ENCODE measurements at places on chromosomes 13 and 19.

GRCh38 chr19:12205296-12205695 lies 42.4 kb downstream of the ZNF136 start:
- no peak for DNase-seq

DNA sequence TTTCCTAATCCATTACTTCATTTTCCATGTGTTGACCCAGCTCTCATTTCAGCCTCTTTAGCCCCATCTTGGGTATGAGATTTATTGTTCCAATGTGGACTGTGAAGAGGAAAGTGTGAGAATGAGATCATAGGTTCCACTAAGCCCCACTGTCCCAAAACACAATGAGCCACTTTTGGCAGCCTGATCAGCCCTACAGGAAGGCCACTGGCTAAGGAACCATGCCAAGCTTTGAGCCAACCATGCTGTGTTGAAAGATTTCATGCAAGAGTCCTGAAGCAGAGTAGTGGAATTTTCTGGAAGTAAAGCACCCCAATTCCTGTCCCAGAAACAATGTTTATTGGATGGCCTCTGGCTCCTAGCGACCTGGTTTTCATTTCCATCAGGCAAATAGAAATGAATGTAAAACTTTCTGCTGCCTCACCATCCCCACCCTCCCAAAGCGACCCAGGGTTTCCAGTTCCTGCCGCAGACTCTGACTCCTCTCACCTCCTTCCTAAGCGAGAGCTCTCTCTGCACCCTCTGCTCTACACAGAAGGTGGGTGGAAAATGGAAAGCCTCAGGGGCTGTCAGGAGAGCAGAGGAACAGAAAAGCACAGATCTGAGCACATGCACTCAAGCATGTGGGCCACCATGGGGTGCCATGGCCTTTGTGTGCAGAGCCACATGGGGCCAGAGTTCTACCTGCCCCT lies 73.1 kb downstream of the KCTD12 start:
- DNase-seq = no peak

GRCh38 chr19:18915639-18916038 lies 3.5 kb downstream of the COPE start:
- peak; percentile 65 for DNase-seq

- DNase-seq = no peak
Measured at GRCh38 chr13:99467764-99468163, 33.5 kb upstream of the TM9SF2 start.

- DNase-seq = no peak
Measured at GRCh38 chr13:43375797-43376465, 352.5 kb downstream of the DNAJC15 start.

DNA sequence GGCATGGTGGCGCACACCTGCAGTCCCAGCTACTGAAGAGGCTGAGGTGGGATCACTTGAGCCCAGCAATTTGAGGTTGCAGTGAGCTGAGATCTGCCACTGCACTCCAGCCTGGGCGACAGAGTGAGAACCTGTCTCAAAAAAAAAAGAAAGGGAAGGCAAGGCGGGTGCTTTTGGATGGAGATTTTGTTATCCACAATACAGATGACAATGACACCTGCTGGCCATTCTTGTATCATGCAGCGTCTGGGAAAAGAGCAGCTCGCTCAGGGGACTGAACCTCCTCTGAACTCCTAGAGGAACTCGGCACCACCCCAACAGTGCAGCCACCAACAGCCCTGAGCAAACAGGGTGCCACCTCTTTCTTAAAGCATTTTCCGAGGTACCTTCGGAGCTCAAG lies 22.8 kb downstream of the HAUS8 start:
- DNase-seq = peak; percentile 19

DNA sequence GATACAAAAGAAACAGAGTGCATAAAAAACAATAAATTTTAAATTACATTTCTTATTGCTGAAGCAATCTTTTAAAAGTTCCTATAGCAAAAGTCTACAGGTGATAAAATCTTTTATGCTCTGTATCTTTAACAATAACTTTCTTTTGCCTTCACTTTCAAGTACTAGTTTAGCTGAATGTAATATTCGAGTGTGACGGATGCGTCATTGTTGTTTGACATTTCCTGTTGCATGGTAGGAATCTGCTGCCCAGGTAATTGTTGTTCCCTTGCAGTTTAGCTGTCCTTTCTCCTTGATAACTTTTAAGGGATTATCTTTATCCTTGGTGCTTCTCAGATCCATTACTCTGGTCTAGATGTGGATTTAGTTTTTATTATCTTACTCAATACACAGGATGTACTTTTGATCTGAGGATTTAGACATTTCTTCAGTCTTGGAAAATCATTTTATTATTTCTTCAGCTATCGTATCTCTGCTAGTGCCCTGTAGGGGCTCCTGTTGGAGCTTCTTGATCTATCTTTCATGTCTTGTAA lies 2.1 kb upstream of the CPB2 start:
- DNase-seq = no peak

DNA sequence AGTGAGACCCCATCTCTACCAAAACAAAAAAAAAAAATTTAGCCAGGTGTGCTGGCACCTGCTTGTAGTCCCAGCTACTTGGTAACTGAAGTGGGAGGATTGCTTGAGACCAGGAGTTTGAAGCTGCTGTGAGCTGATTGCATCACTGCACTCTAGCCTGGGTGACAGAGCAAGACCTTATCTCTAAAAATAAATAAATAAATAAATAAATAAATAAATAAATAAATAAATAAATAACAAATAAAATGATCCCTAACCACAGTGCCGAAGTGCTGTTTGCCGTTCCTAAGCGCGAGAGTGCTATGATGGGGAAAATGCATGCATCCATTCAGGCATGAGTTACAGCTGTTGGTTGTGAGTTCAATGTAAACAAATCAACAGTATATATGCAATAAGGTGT lies 27.2 kb downstream of the WDR88 start:
- no peak for DNase-seq

- DNase-seq = peak; percentile 57
Measured at GRCh38 chr19:11949201-11949600, 15.6 kb upstream of the ZNF763 start.

DNA sequence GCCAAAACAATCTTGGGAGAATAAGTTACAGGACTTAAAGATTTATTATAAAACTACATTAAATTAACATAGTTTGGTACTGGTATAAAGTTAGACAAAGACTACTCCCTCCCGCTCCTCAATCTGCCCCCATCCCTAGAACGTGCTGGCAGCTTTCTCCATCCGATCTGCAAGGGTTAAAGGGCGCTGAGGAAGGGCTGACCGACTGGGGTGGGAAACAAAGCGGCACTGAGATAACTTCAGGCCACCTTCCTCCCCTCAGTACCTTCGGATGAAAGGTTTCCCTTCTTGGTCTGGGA lies 790 bp upstream of the SUGT1 start:
- DNase-seq = no peak

DNA sequence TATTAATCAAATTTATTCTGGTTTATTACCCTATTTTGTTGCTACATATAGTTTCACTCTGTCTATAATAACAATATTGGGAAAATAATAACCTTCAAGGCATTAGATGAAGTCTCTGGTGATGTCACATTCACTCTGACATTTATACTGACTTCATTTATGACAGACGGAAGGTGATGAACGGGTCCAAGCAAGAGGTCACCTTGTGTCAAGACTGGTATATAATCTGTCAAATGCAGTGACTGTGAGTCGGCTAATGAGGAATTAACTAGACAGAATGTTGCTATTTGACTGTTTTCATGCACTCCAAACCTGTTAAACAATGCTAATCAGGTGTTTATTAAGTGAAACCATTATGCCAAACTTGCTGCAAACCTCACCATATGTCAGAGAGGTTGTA lies 800.5 kb upstream of the KLHL1 start:
- DNase-seq = no peak

- DNase-seq = no peak
Measured at GRCh38 chr19:13803038-13803437, 7.8 kb downstream of the ZSWIM4 start.

GRCh38 chr13:98906746-98907502 lies 70.9 kb downstream of the DOCK9 start:
- DNase-seq = no peak

DNA sequence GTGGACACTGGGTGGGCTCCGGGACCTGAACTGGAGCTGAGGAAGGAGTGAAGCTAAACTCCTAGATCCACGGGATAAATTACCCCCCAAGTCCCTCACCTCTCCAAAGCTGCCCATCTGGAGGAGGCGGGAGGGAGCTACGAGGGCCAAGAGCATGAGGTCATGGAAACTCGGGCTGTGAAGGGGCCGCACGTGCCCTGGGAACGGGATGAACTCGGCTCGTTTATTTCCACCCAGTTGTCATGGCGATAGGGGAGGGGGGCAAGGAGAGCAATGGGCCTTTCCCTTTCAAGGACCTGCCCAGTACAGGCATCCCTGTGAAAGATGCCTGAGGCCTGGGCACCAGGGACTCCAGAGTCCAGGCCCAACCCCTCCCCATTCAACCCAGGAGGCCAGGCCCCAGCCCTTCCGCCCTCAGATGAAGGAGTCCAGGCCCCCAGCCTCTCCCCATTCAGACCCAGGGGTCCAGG lies 3.8 kb downstream of the PPP1R12C start:
- no peak for DNase-seq

GRCh38 chr13:25982907-25983306 lies 68.9 kb downstream of the SHISA2 start:
- no peak for DNase-seq

GRCh38 chr13:44648392-44649103 lies 72.4 kb upstream of the TSC22D1 start:
- DNase-seq = no peak

DNA sequence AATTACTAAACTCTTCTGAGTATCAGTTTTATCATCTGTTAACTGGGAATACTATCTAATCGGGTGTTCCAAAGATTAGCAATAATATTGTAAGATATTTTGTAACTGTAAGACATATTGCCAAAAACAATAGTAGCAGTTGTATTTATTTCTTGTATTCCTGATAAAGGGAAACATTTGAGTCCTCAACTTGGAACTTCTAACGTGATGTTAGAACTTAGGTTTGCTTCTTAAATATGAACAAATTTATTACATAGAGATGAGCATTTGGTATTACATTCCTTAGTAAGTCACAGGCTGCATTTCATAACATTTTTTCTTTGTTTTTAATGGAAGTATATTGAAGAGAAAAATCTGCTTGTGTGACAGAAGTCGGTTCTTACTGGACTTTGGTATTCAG lies 225.3 kb downstream of the NALCN start:
- DNase-seq = no peak

- no peak for DNase-seq
Measured at GRCh38 chr19:45824041-45824471, 8.9 kb upstream of the RSPH6A start.

DNA sequence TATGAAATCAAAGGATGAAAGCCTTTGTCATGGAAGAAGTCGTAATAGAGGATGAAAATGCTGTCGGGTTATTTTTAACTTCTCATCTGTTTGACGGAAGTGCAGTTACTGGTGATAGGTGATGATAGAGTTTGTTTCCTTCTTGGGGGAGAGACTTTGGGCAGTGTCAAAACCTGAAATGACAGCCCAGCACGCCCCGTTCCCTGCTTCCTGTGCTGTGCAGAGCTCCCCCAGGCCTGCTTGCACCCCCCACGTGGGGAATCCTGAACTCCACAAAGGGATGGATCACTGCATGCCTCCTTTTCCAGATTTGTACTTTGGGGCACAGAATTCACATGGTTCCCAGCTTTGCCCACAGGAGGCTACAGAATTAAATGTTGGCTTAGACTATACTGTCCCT lies 102.7 kb downstream of the ATP11A start:
- DNase-seq = no peak

DNA sequence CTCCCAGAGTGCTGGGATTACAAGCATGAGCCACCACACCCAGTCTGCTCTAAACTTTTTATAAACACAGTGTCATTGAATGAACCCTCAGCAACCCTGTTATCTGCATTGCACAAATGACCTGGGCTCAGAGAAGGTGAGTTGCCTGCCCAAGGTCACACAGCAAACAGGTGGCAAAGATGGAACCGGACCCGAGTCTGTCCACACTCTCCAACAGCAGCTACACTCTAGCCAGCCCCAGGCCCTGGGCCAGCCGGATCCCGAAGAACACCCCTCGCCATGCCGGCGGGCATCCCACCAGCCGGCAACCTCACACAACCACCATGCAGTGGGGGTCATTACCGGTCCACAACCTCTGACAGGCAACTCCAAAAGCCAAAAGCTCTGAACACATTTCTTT lies 14.5 kb downstream of the ERCC2 start:
- DNase-seq = no peak

DNA sequence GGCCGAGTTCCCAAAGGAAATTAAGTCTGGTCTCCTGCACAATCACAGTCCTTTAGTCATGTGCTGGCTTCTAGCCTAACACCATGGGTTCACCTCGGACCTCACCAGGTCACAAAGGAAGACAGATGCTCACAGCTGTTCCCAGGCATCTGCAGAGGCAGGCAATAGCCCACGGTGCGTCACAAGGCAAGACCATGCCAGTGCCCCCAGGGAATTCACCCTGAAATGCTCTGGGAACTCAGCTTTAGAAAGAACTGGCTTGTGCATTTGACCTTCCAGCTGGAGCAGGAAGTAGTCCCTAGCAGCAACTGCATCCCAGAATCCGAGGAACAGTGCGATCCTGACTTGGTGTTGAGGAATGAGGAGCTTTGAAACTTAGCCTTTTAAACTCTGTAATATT lies 96.8 kb upstream of the WASF3 start:
- DNase-seq = no peak

- no peak for DNase-seq
Measured at GRCh38 chr13:107361666-107362065, 793.7 kb upstream of the ARGLU1 start.

DNA sequence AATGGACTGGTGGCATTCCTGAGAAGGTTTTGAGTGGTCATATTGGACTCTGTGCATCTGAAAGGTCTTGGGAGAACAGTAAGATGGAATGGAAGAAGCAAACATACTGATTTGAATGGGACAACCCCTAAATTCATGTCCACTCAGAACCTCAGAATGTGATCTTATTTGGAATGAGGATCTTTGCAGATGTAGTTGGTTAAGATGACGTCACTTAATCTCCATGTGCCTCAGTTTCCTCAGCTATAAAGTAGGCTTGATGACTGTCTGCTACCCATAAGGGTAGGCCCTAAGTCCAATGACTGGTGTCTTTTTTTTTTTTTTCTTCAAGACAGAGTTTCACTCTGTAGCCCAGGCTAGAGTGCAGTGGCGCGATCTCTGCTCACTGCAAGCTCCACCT lies 71.1 kb upstream of the SOX21 start:
- no peak for DNase-seq

- DNase-seq = no peak
Measured at GRCh38 chr13:98478189-98479129, 98.4 kb downstream of the STK24 start.

GRCh38 chr19:42245231-42245630 lies 2.8 kb upstream of the GSK3A start:
- DNase-seq = no peak

GRCh38 chr13:41554180-41554579 lies 96.8 kb downstream of the RGCC start:
- DNase-seq = no peak

Measured in erythroblast (primary cell).